ENCODE measurements at places on chromosomes 16 and 17.

DNA sequence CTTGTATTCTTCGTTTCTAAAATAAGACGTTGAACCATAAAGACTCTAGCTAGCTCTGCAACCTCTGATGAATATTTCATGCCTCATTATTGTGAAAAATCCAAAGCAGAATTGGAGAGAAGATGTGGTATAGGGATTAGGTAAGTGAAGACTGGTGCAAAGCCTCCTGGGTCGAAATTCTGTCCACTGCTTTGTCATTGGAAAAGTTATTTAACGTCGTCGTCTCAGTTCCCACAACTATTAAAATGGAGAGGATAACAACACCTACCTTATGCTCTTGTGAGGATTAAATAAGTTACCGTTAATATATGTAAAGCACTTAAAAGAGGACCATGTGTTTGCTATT is 1.4 kb upstream of the PRPSAP2 start:
- peak overlapping the region; percentile 75 for H3K27ac ChIP-seq
- H3K36me3 ChIP-seq = no peaks in the 10 kb centered on the region
- H3K27me3 ChIP-seq = no peaks in the 10 kb centered on the region
- H3K4me1 ChIP-seq = peaks cover 9% of the 10 kb centered on the region
- DNase-seq = no peak

DNA sequence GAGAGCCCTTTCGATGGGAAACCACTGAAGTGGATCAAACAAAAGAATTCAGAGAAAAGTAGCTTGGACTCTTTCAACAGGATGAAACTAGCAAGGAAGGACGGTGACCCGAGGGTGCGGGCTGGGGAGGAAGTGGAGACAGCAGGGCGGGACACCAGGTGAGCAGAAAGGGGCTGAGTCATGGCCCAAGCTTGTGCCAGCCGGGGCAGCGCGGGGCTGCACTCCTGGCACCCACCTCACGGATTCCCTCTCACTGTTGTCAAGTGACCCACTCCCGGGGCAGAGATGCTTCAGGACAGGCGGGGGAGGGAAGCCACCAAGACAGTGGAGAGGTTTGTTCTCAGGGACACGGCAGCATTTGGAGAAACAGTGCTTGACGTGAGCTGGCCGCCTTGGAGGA is 10.7 kb upstream of the RNF222 start:
- H3K36me3 ChIP-seq = no peaks in the 10 kb centered on the region
- no peak overlapping the region for H3K27ac ChIP-seq
- H3K27me3 ChIP-seq = peaks cover 3% of the 10 kb centered on the region
- no peak overlapping the region for H3K4me3 ChIP-seq
- DNase-seq = no peak
- no peaks in the 10 kb centered on the region for H3K4me1 ChIP-seq

GRCh38 chr16:15031179-15031578 is 24.7 kb downstream of the NTAN1 start:
- H3K4me1 ChIP-seq = no peaks in the 10 kb centered on the region
- H3K27me3 ChIP-seq = no peaks in the 10 kb centered on the region
- H3K4me3 ChIP-seq = no peak overlapping the region
- peaks cover 24% of the 10 kb centered on the region for H3K36me3 ChIP-seq

DNA sequence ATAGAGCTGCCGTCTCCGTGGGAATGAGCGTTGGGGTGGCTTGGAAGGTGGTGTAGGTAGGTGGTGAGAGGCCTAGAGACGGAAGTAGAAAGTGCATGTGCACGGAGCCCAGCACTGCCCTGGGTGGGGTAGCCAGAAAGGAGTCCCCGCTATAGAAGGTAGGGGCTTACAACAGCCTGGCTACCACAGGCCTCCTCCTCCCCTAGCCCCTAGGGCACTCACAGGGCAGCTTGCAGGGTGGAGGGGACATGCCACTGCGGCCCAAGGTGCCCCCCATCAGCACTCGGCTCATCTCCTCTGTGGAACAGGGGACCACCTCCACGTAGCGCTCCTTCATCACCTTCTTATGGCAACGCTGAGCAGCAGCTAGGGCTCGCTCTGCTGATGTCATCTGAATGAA is 5.0 kb downstream of the ESRP2 start:
- H3K27ac ChIP-seq = no peak overlapping the region
- H3K4me3 ChIP-seq = no peak overlapping the region
- DNase-seq = no peak
- H3K4me1 ChIP-seq = peaks cover 12% of the 10 kb centered on the region

DNA sequence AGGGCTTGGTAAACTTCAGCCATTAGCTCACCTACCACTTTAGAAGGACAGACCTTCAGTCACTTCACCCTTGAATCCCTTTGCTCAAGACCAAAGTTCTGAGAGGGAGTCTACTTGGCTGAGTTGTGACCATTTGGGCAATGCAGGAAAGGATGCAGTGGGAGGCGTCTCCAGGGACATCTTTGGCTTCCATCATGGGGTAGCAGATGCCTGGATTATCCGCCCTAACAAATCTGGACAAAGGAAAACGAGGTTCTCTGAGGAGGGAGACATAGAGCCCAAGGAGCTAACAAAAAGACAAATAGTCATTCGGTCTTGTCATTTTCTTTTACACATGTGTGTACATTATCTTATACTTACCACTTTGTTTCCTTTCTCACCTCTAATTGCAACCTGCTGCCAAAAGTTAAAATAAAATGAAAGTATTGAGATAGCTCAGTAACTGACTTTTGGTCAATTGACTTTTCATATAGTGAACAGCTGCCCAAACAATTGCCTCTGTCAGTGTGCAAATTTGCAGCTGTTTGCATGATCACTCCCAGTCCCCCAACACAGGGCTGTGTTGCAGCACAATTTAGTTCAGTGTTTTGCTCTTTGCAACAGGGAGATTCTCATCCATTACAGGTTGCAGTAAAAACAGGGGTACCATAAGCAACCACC is 108.9 kb upstream of the EEF2KMT start:
- no peak for DNase-seq
- H3K4me3 ChIP-seq = no peak overlapping the region
- no peaks in the 10 kb centered on the region for H3K36me3 ChIP-seq
- H3K4me1 ChIP-seq = 0 out of 2 replicates have a peak, but pooled peaks cover 9% of the 10 kb centered on the region

- H3K27me3 ChIP-seq = no peaks in the 10 kb centered on the region
- no peak overlapping the region for H3K27ac ChIP-seq
- H3K4me3 ChIP-seq = no peak overlapping the region
- no peaks in the 10 kb centered on the region for H3K36me3 ChIP-seq
- DNase-seq = no peak
- H3K4me1 ChIP-seq = peaks cover 6% of the 10 kb centered on the region
Observed at GRCh38 chr17:78488867-78489634, 88.1 kb downstream of the DNAH17 start.

DNA sequence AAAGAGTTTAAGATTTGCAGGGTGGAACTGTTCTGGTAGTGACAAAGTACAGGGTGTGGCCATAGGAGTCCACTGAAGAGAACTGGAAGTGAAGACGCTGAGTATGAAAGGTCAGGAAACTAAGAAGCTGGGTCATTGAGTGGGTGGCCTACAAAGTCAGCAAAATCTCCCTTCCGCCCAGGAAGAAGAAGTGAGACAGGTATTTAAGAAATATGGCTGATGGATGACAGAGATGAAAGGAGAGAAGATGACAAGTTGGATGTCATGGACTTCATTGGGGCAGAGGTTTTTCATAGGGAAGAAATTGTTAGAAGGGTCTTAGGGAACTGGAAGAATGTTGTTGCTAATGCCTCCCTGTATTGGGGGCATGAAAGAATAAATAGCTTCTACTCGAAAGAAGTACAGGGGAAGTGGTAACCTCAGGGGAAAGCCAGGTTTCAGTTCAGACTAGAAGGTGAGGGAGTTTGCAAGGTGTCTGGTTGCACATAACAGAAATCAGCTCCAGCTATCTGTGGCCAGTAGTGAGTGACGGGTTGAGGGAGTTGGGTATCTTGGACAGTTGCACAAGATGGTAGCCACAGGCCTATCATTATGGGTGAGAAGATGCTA is 33.6 kb upstream of the MED13 start:
- no peaks in the 10 kb centered on the region for H3K27me3 ChIP-seq
- no peaks in the 10 kb centered on the region for H3K36me3 ChIP-seq
- peaks cover 33% of the 10 kb centered on the region for H3K4me1 ChIP-seq
- H3K4me3 ChIP-seq = 0 out of 2 replicates have a peak overlapping the region, but pooled peaks have one; percentile 7

DNA sequence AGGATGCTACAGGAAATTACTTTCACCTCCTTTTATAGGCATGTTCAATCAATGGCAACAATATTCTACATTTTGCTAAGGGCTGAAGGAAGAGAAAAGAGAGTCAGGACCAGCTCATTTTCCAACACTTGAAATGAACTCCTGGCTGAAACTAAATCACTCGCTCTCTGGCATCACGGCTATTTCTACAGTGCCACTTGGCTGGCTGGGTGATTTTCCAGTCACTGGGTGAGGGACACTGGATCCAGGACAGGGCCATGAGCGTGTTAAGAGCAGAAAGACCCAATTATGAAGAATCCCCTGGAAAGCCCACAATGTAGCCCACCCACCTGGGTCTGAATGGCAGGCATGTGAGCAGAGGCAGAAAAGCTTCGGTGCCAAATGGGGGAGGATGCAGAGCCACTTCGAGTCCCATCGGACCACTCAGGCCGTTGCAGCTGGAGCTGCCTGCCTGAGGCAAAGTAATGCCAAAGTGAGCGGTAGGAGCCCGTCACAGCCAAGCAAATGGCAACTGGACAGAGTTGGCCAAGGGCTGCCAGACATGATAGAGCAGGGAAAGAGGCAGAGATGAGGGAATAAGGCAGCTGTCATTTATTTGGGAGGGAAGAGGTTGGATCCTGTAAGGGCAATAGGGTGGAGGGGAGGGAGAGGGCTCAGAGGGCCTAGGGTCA is 246.2 kb downstream of the STX8 start:
- DNase-seq = no peak
- H3K36me3 ChIP-seq = no peaks in the 10 kb centered on the region
- H3K27me3 ChIP-seq = no peaks in the 10 kb centered on the region
- H3K4me1 ChIP-seq = no peaks in the 10 kb centered on the region
- no peak overlapping the region for H3K4me3 ChIP-seq
- no peak overlapping the region for H3K27ac ChIP-seq

DNA sequence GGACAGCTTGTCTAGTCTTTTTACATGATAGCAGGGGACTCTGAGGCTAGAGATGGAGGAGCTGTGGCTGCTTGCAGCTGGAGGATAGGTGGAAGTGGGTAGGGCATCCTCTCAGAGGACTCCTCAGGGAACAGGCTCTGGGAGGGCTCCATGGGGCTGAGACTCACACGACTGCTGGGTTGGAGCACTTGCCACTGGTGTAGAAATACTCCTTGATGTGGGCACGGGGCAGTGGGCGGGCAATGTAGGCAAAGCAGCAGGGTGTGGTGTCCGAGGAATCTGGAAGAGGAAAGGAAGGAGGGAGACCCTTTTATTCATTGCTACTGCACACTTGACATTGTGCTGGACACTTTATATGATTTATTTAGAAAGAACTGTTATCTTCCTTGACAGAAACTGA is 1.8 kb downstream of the CCL5 start:
- no peaks in the 10 kb centered on the region for H3K36me3 ChIP-seq
